ENCODE measurements at places on chromosomes 6 and 20.

DNA sequence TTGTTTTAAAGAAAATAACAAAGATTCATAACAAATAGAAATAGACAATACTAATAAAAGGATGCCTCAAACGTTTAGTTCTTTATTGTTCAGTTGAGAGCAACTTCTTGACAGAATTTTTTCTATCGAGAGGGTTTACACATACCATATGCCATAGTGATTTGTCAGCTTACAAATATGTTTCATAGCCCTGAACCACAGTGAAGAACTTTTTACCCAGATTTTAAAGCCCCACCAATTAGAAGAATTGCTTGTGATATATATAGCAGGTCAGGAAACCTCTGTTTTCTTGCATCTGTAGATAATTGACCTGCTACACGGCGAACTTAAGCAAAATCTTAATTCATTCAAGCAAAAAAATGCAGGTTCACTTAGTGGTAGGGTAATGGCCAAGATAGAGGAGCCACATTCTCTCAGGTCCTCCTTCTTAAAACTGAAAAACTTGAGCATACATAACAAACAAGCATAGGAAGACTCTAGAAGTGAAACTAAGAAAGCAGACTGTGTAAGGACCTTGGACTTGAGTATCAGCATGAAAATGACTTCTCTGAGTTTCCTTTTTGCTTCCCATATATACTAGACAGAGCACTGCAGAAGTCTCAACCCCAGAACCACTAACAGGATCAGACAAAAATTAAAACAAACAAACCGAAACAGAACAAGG, 39.5 kb downstream of the CRISP1 start:
- DNase-seq: no peak

DNA sequence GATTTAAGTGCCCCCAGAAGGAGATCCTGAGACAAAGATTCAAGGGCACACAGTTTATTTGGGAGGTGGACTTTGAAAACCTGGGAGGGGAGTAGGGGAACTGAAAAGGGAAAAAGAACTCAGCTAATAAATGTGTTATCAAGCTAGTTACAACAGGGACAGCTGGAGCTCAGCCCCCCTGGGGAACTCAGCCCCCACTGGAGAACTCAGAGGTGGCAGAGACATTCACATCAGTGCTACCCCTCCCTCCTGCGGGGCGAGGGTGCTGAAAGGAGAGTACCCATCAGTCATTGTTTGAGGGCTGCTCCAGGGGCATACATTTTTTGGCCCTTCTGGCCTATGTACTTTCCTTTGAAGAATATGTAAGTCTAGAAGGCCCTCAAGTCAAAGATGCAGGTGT, 101.4 kb downstream of the LRFN2 start:
- DNase-seq: no peak

DNA sequence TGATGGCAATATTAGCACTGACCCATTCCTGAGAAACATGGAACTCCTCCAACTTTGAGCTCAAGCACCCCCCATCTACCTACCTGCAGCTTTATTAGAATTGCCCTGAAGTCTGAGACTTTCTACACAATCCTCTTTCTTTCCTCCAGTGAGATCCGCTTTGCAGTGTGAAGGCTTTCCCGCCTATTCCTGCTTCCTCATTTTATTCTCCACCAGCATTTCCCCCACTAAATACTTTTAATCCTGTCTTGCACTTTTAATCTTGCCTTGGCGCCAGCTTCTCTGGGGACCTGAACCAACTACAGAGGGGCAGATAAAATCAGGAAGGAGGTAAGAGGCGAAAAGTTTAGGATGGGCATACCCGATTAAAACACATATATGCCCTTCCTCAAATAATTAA, 178.1 kb upstream of the PRDM1 start:
- DNase-seq: no peak

GRCh38 chr6:45651301-45651700, 273.6 kb upstream of the SUPT3H start:
- DNase-seq: no peak

GRCh38 chr20:20755231-20755630, 42.8 kb upstream of the RALGAPA2 start:
- no peak for DNase-seq

Measured in amygdala (tissue), 56 donors.